ENCODE measurements at places on chromosomes 5 and 9.

- DNase-seq: no peak
Observed at GRCh38 chr5:154820383-154820782, 30.0 kb downstream of the FAXDC2 start.

DNA sequence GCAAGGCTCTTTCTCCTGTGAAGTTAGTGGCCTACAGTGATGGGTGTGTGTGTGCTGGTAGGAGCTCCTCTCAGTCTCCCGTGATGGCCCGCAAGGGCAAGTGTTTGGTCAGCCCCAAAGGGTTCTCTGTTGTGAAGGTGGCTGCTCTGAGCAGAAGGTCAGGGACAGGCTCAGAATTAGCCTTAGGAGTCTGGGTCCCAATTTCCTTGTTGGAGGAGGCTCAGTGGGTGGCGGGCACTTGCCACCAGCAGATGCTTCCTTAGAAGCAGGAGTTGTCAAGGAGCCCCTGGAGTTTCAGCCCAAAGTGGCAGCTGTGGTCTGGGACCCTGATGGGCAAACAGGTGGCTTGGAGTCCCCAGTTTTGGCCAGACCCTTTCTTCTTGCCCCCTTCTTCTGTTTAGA, 154.4 kb downstream of the MACROH2A1 start:
- no peak for DNase-seq

DNA sequence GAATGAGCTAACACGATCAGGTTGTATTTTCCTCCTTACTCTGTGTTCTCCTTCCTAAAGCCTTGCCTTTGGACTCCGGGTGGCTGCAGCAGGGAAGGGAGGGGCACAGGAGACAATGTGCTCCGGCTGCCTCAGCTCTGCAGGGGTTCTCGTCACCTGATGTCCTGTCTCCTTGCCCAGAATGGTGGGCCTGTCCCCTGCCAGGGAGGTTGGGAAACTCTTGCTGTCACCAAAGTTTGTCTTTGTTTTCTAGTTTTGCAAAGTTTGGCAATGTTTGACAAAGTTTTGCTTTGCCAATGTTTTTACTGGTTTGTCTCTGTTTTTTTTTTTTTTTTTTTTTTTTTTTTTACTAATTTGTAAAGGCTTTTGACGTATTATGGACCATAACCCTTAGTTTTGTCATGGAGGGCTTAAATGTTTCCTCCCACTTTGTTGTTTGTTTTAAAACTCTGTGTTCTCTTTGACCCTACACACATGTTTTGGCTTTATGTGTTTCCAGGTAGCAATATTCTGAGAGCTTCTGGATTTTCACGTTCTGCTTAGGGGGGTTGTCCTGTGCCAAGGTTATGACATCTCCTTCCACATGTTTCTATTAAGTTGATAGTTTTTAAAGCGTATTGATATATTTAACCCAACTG, 49.3 kb downstream of the GADD45G start:
- no peak for DNase-seq

GRCh38 chr5:4551034-4551433, 589.1 kb upstream of the ADAMTS16 start:
- DNase-seq: no peak

GRCh38 chr9:73219985-73220626, 68.4 kb downstream of the ANXA1 start:
- DNase-seq: no peak

DNA sequence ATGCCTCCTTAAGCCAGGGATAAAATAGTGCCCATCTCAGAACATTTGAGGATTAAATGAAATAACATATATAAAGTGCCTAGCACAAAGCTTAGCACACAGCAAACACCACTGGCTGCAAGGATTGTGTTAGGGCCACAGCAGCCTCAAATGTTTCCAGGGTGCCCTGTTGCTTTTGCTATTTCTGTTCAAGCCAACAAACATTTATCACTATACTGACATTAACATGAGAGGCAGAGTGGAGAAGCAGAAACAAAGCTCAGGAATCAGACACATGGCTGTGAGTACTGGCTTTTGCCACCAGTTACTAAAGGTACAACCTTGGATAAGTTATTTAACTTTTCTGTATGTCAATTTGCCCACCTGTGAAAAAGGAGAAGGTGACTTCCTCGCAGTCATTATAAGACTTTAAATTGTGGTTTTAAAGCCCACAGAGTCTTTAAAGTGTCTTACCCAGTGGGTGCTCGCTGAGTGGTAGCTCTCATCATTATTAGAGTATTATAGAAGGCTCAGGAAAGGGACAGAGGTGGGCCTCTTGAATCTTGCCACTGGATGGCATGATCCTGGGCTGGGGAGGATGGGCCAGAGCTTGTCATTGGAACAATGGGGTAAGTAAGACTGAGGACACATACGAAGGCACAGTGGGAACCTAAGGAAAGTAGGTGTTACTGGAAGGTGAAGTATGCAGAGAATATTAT, 98.2 kb downstream of the MARCHF3 start:
- DNase-seq: no peak

DNA sequence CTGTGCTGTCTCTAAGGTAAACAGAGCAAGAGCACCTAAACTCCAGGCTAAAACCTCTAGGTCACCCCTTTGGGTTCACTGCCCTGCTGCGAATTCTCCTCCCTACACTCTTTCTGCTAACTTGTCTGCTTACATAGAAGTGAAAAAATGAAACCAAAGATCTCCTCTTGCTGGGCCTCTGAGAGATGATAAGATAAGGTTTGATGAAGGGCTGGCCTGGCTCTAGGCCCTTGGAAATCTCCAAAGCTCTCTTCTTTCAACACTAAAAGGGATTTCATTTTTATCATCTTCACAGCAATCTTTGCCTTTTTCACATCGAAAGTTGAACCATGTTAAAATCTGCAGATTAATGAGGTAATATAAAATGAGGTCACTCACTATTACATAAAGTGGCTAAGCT, 450.8 kb upstream of the TLE4 start:
- DNase-seq: no peak

DNA sequence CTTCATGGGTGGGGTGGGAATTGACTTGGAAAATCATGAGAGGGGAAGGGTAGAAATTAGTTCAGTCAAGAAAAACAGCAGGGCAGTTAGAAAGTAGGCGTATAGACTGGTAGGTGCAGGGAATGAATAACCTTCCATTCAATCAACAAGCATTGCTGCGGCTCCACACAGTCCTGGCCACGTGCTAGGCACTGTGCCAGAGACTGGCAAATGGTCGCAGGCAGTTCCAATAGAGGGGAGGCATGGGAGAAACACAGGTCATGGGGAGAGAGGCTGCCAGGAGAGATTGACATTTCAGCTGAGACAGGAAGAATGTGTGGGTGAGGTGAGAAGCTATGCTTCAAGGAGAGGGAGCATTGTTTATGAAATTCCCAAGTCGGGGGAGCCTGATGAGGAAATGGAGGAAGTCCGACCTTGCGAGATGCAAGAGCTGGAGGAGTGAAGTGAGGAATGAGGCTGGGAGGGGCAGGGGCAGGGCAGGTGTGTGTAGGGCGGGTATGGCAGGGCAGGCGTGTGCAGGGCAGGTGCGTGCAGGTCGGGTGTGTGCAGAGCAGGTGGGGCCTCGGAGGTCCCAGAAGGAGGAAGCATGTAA, 54.4 kb upstream of the PPARGC1B start:
- peak; percentile 90 for DNase-seq

- no peak for DNase-seq
Observed at GRCh38 chr5:161850491-161850890, 2.6 kb downstream of the GABRA1 start.

DNA sequence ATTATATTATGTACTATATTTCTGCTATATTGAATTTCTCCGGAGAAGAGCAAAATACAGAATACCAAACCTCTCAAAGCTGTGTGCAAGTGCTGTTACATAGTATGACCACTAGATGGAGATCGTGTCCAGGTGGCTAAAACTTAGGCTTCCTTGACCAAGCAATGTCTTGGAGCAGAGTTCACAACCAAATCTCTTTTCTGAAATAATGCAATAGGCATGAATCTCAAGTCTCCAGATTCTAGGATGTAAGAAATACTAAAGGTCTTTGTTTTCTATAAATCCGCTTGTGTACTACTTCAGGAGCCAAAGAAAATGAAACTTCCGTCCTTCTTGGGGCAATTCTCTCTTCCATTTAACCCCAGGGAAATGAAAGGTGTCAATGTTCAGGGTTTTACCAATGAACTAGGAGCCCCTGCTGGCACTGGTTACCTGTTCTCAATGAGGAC, 181.5 kb upstream of the RAI14 start:
- DNase-seq: peak; percentile 24

DNA sequence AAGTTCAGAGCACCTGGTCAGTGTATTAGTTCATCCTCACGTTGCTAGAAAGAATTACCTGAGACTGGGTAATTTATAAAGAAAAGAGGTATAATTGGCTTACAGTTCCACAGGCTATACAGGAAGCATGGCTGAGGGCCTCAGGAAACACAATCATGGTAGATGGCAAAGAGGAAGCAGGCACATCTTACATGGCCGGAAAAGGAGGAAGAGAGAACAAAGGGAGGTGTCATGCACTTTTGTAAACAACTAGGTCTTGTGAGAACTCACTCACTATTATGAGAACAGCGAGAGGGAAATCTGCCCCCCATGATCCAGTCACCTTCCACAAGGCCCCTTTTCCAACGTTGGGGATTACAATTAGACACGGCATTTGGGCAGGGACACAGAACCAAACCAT, 28.8 kb upstream of the CAVIN4 start:
- DNase-seq: no peak

- DNase-seq: no peak
Observed at GRCh38 chr5:129541648-129542251, 81.7 kb downstream of the ADAMTS19 start.

- no peak for DNase-seq
Observed at GRCh38 chr9:68950188-68950587, 63.7 kb downstream of the PRKACG start.

GRCh38 chr5:61647672-61648071, 315.6 kb downstream of the ZSWIM6 start:
- DNase-seq: no peak

DNA sequence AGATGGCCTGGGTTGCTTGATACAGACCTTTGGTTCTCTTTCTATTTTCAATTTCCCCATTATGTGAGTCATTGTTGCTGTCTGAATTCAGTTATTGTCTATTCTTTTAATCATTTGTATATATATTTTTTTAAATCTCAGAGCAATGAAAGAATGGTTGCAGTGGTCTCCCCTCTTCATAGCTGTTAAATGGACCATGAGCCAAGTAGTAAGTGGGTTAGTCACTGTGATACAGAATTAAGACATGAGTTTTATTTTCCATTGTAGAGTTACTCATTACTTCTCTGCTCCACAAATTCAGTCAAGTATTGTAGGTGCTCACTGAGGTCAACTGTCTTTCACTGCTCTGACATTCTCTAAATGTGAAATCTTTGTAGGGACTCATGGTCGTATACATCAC, 174.6 kb upstream of the GRAMD2B start:
- DNase-seq: no peak

- DNase-seq: no peak
Observed at GRCh38 chr5:135497971-135498636, 37.7 kb downstream of the NEUROG1 start.

- no peak for DNase-seq
Observed at GRCh38 chr9:81874931-81875330, 53.3 kb upstream of the SPATA31D4 start.
